ENCODE measurements at places on chromosomes 4 and X.

DNA sequence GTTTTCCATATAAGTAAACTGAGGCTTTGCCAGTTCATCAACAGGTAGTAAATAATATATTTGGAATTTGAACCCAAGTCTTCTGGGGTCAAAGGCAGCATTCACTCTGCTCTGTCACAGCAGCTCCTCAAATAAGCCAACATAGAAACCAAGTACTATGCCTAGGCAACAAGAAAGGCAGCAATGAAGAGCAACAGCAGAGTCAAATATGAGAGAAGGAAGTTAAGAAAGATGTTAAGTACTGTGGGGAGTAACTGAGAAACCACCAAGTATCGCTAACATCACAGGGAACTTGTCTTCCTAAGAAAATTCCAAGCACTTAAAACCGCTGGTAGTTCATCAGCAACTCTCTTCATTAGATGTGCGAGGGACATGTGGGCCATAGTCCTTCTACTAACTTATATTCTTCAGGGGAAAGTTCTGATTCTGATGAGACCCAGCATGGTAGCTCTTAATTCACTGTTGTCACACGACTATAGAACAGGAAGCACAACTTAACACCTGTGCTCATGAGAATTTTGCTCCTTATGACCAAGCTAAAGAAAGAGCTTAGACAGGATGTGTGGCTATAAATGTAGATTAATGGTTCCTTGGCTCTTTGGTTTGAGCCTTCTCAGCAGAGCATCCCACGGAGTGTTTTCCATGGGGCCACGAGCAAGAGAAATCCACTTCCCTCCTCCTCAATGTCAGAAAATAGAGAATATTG is 107.8 kb downstream of the AR start:
- DNase-seq: no peak

- DNase-seq: no peak
Measured at GRCh38 chr4:150960079-150960478, 55.0 kb downstream of the LRBA start.

- DNase-seq: no peak
Measured at GRCh38 chrX:10875995-10876394, 235.1 kb upstream of the HCCS start.

- no peak for DNase-seq
Measured at GRCh38 chr4:34196375-34196774, 2047.9 kb downstream of the ARAP2 start.

DNA sequence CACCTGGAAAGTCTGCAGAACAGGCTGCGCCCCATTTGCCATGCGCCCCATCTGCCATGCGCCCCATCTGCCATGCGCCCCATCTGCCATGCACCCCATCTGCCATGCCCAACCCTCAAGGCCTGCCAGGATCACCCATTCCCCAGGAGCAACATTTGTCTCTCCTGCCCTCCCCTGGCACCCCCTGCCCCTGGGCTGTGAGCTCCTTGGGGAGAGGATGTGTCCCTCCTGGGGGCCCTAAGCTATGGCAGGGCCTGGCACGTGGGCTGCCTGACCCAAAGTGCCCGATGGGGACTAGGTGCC is 82.6 kb downstream of the FAM53A start:
- no peak for DNase-seq

DNA sequence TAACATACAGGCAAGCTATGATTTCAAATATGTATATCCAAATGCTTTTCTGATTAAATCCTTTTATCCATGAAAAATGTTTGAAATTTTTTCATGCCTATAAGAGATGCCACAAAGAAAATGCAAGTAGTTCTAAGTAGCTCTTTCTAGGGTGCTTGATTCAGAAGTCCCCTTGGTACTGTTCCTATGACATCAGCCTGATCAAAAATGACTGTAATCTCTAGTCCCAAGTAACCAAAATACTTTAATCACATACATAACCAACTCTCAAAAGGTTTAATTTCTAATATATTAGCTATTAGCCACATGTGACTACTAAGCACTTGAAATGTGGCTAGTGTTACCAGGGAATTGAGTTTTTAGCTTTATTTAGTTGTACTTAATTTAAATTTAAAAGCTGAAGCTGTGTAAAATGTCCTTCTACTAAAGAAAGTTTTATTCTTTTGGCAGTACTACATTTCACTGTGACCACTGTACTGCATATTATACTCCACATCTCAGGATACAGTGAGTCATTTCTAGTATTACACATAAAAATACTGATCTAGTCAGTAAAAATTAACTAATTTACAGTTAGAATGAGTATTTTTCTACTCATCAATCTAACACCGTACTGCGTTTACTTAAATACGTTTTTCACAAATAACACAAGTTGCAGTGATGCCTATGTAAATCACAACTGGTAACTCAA is 33.9 kb downstream of the FBXW7 start:
- DNase-seq: no peak
